IPS DF 19.7 (cell line): ENCODE measurements at places on chromosomes 6 and 20.

DNA sequence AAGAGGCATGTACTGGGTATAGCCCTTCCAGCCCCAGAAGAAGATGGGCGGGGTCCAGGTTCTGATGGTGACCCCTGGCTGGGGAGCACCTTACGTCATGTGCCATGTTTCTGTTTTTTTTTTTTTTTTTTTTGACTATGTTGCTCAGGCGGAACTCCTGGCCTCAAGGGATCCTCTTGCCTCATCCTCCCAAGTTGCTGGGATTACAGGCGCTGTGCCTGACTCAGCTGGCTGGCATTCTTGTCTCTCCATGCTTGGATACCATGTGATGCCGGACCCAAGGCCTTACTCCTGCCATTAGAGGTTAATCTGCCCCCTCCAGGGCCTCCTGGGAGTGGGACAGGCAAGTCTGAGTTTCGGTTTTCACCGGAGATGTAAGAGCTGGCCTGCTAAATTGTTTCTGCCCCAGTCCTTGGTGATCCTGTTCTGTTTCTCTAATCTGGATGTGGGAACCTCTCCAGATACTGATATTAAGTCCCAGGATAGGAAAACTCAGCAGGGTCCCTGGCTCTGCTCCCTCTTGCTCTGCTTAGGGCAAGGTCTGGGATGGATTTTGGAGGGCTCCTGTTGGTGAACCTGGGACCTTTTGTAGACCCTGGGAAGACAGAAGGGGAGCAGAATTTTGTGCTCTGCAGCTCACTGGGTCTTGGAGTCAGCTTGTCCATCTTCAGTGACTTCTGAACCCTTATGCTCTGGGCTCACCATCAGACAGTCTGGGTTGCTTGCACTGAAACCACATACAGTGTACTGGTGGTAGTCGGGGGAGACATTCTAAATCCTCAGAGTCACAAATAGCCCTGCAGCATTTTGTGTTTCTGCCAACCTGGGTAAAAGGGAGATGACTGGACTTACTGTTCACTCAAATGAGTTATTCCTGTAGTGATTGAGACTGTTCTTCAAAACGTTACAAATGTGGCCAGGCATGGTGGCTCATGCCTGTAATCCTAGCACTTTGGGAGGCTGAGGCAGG is 45.1 kb downstream of the PTK7 start:
- DNase-seq: no peak

- no peak for DNase-seq
These were observed 534.1 kb upstream of the JAG1 start for GRCh38 chr20:11207749-11208502.

GRCh38 chr6:130755368-130756034 is 71.7 kb upstream of the SMLR1 start:
- DNase-seq: no peak

GRCh38 chr6:126628125-126628524 is 288.2 kb downstream of the CENPW start:
- no peak for DNase-seq

DNA sequence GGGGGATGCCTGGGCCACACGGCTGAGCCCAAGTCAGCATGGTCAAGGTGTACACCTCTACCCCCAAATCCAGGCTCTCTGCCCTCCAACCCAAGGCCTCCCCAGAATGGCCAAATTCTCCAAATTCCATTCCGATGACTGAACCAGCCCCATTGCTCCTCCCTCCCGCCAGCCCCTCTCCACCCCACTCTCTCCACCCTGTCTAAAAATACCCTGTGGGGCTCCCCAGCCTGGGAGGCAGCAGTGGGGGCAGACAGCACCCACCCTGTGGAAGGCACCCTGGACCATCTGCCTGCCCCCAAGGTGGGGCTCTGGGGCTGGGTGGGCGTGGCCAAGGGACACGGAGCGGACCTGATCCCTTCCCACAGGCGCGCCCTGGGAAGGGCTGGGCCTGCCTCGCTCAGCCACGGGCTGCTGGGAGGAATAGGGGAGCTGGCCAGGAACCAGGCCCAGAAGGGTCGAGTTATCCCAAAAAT is 11.4 kb downstream of the TEAD3 start:
- no peak for DNase-seq

DNA sequence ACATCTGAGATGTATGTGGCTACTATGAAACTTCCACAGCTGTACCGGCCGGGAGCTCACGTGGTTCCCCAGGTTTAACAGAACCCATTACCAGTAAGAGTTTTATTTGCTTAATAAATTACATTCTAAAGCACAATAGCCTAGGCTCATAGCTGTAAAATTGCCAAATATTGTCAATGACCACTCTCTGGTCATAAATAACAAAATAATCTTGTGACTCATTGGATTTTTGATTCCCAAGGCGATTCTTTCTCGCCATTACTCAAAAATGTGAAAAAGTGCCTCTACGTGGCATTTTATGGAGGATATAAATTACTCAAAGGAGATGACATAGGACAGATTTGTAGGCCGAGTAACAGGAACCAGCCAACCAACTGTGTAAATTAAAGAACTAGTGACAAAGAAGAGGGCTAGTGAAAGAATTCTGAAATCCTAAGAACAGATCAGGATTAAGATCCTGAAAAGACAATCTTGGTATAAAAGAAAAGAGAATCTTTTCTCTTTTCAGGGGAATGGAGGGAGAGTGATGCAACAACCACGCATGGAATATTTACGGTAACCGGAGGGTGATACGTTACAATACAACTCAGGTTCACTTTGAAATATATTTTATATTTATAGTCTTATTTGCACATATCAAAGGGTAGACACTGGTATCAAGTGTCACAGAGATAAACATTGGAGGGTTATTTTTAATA is 199.7 kb downstream of the FOXC1 start:
- no peak for DNase-seq

GRCh38 chr6:34940030-34940434 is 51.0 kb downstream of the ANKS1A start:
- DNase-seq: no peak

DNA sequence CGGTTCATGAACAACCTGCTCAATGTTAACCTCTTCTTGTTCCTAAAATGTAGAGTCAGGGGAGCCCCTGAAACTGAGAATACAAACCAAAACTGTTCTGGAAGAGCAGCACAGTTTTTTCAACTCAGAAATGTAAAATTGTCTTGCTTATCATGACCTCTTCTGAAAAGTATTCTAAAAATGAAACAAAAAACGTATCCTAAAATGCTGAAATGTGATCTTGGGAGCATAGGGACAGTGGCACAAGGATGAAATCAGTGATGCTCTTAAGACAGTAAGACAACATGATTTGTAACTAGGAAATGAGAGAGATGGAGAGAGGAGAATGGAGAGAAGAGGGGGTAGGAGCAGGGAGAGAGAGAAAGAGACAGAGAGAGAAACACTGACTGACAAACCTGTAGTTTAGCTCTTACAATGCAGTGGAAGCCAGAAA is 27.5 kb downstream of the NCOA7 start:
- DNase-seq: no peak

- DNase-seq: no peak
These were observed 267.2 kb upstream of the TCF21 start for GRCh38 chr6:133621751-133622150.

- no peak for DNase-seq
These were observed 54.2 kb upstream of the TRIM26 start for GRCh38 chr6:30267423-30267822.

GRCh38 chr6:151209071-151209831 is 30.5 kb upstream of the AKAP12 start:
- DNase-seq: no peak

DNA sequence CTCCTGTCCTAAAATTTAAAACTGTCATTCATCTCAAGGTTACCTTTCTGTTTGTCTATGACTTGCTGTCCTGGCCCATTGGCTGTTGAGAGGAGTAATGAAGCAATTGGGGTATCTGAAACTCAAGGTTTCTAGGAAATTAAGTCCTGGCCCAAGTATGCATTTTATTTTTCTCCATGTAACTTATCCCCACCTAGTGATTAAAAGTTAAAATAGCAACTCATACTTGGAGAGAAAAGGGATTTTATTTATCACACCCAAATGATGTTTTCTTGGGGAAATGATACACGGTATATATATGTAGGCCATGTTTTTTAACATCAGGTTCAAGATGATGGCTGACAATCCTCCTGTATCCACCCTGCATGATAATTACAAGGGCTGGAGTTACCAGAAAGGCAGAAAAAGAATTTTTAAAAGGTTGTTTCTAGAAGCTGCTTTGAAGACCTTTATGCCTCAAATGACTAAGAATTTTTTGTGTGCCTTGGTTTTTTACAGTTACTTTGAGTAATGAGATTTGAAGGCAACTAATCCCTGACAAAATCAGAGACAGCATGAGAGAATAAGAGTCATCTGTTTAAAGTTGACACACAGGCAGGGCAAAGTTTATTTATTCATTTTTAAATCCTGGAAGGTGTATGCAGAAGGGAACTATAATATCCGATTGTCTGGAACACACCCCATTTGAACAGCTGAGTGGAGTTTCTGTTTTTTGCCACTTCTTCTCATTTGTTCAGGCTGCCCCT is 28.9 kb upstream of the C6orf58 start:
- DNase-seq: no peak

DNA sequence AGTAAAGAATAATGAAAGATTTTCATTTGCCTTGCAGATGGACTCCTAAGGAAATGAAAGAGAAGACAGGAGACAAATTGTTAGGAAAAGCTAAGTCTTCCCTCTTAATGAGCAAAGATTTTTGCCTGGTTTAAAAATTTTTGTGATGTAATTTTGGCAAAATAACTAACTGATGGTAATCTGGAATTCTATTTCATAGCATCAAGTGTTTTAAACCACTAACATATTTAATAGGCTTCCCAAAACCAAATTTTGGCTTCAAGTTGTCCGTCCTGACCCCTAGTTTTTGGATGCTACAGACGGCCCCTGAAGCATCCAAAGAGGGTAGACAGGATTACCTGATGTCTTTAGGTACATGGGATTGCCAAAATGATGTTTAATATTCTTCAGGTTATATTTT is 124.3 kb downstream of the TPBG start:
- no peak for DNase-seq

DNA sequence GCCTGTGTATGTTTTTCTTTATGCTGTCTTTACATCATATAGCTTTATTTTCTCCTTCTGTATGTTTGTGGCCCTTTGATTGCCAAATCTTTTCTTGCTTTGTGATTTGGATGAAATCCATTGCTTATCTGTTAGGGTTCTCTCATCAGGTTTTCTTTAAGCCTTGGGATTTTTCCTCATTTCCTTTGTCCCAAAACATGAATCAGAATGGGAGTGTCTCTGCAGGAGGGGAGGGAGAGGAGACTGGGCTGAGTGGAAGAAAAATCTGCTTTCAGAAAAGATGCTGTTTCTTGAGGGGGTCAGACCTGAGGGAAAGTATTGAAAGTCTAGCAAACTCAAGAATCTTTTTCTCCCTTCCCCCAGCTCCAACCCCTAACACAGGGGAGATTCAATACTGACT is 758.0 kb upstream of the MMS22L start:
- peak; percentile 76 for DNase-seq

DNA sequence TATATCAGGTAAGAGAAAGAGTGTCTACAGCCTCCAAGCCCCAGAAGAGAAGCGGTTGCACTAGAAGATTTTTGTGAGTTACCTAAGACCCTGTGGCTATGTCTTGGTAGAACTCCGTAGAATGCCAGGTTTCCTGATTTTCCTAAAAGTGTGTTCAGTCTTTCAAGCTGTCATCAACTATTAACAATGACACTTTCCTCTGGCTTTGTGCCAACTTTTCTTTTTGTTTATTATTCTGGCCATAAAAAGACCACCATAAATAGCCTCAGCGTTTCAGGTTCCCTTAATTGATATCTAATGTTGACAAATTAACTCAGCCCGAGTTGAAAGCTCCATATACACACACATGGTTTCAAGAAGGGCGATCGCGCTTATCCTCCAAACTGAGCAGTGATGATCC is 1.2 kb downstream of the PAK5 start:
- DNase-seq: no peak

GRCh38 chr20:54649511-54649962 is 174.1 kb downstream of the DOK5 start:
- peak; percentile 38 for DNase-seq

- DNase-seq: no peak
These were observed 287.5 kb downstream of the LRFN2 start for GRCh38 chr6:40299681-40300080.

DNA sequence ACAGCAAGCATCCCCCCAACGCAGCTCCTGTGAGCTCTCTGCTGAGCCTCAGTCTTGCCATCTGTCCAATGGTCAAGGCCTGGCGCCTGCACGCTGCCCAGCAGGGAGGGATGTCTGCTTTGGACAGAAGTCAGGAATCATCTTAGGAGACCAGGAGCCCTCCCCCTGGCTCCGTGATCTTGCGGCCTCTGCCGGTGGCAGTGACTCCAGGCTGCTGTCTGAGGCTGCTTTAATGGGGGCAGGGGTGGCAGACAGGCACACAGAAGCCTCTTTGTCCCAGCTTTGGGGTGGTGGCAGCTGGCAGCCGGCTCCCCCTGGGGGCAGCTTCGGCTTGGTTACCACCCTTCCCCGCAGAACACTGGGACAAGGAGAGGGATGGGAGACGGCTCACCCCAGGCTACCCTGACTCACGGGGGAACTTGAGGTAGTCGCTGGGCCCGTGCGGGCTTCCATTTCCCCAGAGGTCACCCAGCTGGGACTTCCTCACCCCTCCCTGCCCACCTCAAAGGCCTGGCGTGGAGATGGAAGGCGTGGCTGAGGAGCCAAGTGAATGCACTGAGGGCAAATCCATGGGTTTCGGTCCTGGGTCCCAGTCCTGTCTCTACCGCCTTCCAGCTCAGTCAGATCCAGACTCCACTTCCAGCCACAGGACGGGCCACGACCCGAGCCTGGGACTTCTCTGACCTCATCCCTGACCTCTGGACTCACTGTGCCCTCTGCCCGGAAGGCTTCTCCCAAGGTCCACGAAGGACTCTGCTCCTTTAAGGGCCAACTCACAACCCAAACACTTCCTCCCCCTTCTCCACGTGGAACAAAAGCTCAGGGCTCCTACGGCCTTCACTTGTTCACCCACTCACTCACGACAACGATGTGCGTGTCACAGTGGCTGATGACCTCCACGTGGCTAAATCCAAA is 14.8 kb downstream of the PEDS1 start:
- DNase-seq: no peak

DNA sequence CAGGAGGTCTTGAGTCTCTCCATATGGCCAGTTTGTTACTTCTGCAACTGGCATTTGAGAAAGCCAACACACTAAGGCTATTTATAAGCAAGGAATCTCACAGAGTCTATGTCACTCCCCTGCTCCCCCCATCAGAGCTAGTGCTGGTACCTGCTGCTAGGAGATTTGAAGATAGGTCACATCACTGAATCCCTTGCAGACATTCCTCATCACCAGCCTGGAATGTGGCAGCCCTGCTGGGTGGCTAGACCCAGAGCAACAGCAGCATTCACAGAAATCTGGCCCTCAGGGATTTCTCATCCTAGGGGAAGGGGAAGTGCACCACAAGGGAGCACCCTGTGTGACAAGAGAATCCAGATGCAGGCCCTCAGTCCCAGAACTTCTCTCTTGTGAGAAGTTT is 672.1 kb downstream of the HACE1 start:
- DNase-seq: no peak
